ENCODE measurements at places on chromosomes 13 and 19.

- no peak for DNase-seq
These were observed 594.6 kb downstream of the PCDH9 start for GRCh38 chr13:66635526-66635925.

DNA sequence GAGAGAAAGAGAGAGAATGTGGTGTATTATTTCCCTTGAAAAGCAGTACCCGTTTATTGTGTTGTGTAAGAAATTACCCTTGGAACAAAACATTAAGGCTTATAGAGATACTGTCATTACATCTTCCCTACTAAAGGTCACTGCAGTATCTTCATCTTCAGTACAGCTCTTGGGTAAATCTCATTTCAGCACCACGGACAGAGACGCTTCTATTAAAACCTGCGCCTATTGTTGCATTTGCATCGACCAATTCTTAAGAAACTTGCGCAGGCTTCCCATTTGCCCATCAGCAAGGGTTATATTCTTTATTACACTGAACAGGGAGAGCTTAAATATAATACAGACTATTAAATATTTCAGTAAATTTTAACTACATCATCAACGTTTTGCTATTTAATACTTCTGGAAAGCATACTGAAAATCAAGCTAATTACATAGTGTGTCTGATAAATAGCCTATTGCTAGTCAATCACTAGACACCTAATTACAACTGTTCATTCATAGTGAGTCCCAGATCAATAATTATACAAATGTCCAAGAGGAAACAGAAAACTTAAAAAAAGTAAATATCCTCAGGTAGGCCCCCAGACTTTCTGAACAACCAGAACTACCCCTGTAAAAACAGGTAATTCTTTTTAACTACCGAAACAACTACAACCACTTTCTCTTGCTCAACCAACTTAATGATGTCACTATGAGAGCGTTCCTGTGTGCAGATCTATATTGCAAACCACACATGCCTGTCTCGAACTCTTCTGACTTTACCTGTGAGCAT lies 350.6 kb downstream of the LIG4 start:
- no peak for DNase-seq

- no peak for DNase-seq
These were observed 12.1 kb downstream of the TYK2 start for GRCh38 chr19:10368101-10368803.

DNA sequence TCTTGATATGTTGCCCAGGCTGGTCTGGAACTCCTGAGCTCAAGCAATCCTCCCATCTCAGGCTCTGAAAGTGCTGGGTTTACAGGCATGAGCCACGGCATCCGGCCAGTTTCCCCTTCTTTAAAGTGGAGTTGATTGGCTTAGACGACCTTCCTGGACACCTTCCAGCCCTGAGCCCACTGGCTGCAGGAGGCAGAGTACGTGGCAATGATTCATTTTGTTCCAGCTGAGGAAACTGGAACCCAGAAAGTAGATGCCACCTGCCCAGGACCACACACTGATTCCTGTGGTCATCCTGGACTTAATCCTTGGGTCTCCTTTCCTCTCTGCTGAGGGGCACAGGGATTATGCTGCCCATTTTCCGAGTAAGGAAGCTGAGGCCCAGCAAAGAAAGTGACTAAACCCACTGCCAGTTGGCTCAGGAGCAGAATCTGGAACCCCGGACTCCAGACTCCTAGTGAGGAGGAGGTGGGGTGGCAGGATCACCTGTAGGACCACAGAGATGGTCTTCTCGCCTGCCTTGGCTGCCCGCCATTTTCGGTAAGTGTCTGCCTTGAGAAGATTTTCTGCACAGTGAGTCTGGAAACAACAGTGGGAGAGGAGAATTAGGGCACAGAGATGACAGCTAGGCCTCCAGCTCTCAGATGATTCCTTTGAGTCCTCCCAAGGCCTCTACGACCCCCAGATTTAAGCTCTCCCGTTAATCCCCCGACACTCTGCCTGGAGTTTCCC lies 737 bp downstream of the XRCC1 start:
- DNase-seq: no peak

- DNase-seq: no peak
These were observed 5.8 kb downstream of the ZIC2 start for GRCh38 chr13:99987154-99988019.

- no peak for DNase-seq
These were observed 87.9 kb upstream of the WASF3 start for GRCh38 chr13:26469602-26470001.

DNA sequence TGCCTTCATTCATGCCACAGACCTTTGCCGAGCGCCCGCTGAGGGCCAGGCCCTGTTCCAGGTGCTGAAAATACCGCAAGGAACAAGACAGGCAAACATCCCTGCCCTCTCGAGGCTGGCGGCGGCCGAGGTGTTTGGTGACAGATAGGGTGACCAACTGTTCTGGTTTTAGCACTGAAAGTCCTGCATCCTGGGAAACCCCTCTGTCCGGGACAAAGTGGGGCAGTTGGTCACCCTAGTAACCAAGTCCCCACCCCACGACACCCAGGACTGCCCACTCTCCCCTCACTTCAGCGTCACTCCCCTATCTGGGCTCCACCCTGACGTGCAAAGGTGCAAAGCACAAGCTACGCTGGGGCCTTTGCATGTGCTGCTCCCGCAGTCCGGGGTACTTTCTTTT lies 17.3 kb downstream of the ZBTB7A start:
- no peak for DNase-seq

DNA sequence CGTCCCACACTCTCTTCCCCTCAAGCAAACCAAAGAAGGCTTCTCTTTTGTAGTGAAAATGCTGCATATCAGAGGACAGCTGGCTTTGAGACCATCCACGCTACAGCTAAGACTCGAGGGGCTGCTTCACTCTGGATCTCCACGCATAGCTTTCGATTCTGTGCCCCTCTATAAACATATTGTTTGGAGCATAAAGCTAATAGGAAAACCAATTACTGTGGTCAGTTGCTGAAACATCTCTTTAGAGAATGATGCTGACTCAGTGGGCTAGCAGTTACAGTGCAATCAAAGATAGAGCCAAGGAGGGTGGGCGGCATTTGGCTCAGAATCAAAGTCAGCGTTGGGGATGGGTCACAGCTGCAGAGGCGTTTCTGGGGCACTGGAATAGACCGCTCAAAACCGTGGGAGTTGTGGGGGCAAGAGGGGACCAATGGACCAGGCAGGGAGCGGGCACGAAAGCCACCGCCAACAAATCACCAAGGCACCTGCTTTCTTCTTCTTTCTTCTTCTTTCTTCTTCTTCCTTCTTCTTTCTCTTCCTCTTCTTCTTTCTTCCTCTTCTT lies 76.7 kb downstream of the RASL11A start:
- no peak for DNase-seq

- DNase-seq: no peak
These were observed 4.2 kb downstream of the FIZ1 start for GRCh38 chr19:55594996-55595545.

DNA sequence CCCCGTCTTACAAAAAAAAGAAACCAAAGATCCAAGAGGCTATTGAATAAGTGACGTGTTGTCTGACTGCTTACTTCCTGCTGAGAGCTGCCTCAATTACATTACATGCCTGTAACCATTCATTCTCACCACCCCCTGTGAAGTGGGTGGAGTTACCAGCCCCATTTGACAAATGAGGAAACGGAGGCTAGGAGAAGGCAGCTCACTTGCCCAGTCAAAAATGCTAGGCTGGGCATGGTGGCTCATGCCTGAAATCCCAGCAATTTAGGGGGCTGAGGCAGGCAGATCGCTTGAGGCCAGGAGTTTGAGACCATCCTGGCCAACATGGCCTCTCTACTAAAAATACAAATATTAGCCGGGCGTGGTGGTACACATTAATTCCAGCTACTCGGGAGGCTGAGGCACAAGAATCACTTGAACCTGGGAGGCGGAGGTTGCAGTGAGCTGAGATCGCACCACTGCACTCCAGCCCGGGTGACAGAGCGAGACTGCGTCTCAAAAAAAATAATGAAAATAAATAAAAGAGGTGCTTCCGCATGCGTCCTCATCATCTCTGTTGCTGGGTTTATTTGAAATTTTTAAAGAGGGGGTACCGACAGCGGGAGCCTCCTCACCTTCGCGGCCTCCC lies 499 bp downstream of the LSM7 start:
- peak; percentile 74 for DNase-seq

GRCh38 chr13:53782488-53782961 lies 753.9 kb downstream of the OLFM4 start:
- DNase-seq: no peak

DNA sequence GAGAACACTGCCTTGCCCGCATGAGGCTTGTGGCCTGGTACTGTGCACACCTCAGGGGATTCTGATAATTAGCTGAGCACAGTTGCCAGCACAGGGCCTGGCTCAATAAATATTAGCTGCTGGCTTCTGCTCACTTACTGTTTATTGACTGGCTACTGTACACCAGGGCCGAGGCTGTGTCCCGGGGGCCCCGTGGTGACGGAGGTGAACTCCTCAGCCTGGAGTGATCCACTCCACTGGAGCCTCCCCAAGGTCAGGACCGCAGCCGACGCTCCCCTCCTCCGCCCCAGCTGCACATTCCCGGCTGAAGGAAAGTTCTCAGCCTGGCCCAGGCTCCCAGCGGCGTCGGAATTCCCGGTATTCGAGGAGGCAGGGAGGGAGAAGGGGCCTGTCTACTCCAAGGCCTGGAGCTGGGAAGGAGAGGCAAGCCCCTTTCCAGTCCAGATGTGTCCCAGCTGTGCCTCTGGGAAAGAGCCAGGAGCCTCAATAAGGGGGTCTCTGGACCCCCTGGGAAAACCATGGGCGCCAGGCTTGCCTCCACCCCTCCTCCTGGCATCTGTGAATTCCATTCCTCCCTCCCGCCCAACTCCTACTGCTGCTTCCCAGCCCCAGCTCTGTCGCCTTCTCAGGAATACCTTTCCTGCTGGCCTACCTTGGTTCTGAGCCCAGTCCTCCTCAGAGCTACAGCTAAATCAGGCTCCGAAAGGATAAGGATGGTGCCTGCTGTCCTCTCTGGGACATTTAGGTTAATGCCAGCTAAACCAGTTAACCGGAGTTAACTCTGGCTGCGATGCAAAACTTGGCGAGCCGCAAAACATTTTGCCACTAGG lies 7.3 kb downstream of the RPS16 start:
- DNase-seq: no peak

- no peak for DNase-seq
These were observed 52.2 kb upstream of the ZNF599 start for GRCh38 chr19:34825212-34825611.

GRCh38 chr19:39409208-39410016 lies 2.8 kb downstream of the ZFP36 start:
- DNase-seq: peak; percentile 83

All from activated T-cell treated with anti-CD3 and anti-CD28 coated beads, Interleukin-2, amount 50 U/mL, for 24 hours (primary cell).